CD8-positive, alpha-beta memory T cell (primary cell): ENCODE measurements at places on chromosomes 3 and 15.
A peak's percentile ranks its signal among the peaks of the same experiment; 100 is the strongest.

GRCh38 chr3:18378218-18378617 is 46.9 kb downstream of the SATB1 start:
- no peak for DNase-seq
- no peak overlapping the region for H3K27ac ChIP-seq
- H3K4me1 ChIP-seq: peaks cover 67% of the 10 kb centered on the region
- H3K4me3 ChIP-seq: no peak overlapping the region
- no peaks in the 10 kb centered on the region for H3K27me3 ChIP-seq

DNA sequence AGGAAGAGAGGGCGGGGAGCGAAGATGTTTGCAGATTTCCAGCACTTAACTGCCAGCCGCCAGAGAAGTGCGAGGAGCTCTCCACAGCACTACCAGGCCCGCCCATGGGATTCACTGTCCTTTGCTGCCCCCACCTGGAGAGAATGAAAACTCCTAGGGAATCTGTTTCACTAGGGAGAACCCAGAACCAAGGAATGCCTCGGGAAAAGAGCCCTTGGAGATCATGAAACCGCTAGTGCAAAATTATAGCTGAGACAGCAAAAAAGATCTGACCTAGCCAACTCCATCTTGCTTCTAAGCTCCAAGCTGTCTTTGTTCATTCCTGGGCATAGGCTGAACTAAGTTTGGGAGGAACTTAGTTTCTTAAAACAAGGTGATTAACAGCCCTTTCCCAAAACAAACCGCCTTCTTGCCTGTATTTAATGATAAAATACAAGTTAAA is 82.6 kb upstream of the GCNT3 start:
- peaks cover 9% of the 10 kb centered on the region for H3K4me1 ChIP-seq
- H3K36me3 ChIP-seq: no peaks in the 10 kb centered on the region
- peak; percentile 54 for DNase-seq
- no peak overlapping the region for H3K27ac ChIP-seq
- no peaks in the 10 kb centered on the region for H3K27me3 ChIP-seq
- H3K4me3 ChIP-seq: no peak overlapping the region

DNA sequence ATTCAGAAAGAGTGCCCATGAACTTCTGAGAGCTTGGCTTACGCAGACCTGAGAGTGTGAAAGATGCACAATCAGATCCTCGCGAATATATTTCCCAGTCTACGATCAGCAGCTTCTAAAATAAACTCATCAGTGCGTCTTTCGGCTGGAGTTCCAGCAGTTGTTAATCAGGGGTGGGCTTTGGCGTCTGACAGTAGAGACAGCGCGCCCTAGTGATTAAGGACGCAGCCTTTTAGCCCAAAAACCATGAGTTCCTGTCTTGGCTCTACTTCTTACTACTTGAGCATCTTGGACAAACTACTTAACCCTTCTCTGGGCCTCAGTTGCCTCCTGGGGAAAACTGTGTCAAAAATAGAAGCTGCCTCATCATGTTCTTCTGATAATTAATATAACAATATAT is 15.8 kb upstream of the ARRDC4 start:
- H3K4me1 ChIP-seq: no peaks in the 10 kb centered on the region
- no peak for DNase-seq
- H3K27me3 ChIP-seq: no peaks in the 10 kb centered on the region

DNA sequence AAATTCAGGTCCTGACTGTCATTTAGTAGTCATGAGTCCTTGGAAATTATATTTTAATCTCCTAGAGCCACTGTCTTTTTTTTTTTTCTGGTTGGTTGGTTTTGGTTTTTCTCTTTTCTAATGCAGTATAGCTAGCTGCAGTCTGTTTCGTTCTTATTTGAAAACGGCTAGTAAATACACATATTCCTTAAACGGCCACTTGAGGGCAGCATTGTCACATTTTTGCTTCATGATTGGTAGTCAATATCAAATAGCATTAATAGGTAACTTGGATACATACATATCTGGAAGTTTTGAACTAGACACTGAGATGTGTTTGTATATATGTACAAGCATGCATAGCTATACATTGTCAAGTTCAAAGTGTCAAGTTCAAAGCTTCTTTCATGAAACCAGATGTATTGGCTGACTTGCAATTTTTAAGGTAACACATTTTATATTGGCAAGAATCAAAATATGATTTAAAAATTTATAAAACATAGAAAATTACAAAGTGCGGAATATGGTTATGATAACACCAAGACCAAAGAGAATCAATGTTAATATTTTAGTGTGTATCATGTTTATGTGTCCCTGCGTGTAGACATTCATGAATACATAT is 22.5 kb downstream of the GABRA5 start:
- H3K36me3 ChIP-seq: no peaks in the 10 kb centered on the region
- no peak overlapping the region for H3K4me3 ChIP-seq
- H3K4me1 ChIP-seq: no peaks in the 10 kb centered on the region
- no peaks in the 10 kb centered on the region for H3K27me3 ChIP-seq
- no peak for DNase-seq
- H3K27ac ChIP-seq: no peak overlapping the region

DNA sequence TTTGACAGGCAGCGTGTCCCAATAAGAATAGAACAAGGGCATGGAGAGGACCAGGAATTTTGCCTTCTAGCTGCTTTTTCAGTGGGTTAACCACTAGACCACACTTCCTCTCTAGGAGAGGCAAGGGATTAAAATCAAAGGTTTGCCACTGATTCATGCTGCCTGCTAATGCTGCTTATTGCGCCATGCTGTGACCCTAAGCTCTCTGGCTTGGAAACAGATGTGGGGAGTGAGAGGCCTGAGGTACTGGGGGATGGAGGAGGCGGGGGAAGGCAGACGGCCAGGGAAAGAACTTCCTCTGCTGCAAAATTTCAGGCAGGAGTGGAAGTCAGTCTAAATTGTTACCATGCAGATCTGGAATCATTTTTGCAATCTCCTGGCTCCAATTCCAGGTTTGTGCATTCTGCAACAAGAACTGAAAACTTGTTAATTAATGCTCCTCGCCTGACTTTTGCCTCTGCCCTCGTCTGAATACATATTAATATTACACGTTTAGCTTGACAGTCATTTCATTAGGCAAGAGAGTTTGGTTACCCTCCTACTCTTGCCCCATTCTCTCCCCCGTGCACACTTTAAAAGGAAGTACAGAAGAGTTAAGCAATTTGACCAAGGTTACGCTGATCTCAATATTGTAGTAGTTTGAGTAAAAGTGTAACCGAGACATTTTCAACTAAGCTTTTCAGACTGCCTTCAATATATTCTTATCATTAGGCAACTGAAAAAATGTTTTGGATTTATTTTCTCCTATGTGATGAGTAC is 121.7 kb upstream of the SPRED1 start:
- no peak for DNase-seq
- H3K27ac ChIP-seq: no peak overlapping the region
- H3K27me3 ChIP-seq: no peaks in the 10 kb centered on the region
- H3K36me3 ChIP-seq: no peaks in the 10 kb centered on the region
- no peaks in the 10 kb centered on the region for H3K4me1 ChIP-seq

DNA sequence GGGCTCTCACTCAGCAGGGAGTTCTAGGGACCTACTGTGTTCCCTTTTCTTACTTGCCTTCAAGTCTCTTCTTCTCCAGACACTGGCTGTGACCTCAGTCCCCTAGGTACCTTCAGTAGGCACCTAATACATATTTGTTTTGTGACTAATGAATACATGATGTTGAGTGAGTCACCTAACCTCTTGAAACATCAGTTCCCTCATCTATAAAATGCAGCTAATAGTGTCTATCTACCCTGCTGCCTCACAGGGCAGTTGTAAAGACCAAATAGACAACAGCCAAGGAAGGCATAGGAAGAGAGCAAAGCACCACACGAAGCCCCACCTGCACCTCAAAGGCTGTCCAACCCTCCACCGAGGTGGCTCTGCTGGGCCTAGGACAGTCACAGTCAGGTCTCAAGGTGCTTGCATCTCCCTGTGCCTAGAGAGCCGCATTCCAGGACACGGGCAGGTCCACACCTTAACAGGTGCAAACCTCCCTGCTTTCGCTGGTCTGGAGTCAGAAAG is 29.1 kb downstream of the DAPK2 start:
- no peaks in the 10 kb centered on the region for H3K36me3 ChIP-seq
- no peak for DNase-seq
- no peak overlapping the region for H3K27ac ChIP-seq
- H3K4me3 ChIP-seq: no peak overlapping the region

DNA sequence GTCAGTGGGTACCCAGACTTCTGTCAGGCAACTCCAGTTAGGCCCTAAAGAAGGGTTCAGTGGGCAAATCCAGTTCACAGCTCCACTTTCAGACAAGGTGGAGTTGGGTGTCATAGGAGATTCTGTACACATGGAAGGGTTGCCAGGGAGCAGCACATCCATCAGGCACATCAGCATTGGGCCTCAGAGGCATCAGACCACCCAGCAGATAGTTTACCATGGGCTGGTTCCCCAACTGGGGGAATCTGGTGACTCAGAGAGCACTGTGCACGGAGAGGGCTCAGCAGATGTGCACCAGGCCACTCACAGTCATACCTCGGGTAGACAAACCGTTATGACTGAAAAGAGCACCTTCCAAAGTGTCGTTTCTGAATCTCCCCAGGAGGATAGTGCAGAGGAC is 27.2 kb downstream of the SYNM start:
- no peak overlapping the region for H3K27ac ChIP-seq
- no peaks in the 10 kb centered on the region for H3K27me3 ChIP-seq
- H3K36me3 ChIP-seq: no peaks in the 10 kb centered on the region
- H3K4me1 ChIP-seq: no peaks in the 10 kb centered on the region
- H3K4me3 ChIP-seq: no peak overlapping the region

DNA sequence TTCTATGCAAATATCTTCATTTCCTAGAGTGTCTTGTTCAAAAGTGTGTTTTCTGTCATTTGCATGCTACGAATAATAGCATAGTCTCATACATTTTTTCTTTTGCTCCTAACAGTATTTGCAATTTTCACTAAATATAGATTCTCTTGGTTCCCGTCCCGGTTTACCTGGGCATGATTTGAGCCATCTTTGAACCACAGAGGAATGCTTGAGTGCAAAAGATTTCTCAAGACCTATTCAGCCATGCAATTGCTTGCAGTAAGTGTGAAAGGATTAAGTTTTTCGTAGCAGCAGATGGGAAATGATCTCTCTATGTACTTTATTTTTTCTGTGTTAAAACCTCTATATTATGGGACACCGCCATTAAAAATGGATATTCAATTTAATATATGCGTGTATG is 733.0 kb downstream of the ZPLD1 start:
- H3K4me3 ChIP-seq: no peak overlapping the region
- no peak overlapping the region for H3K27ac ChIP-seq
- H3K27me3 ChIP-seq: no peaks in the 10 kb centered on the region
- no peaks in the 10 kb centered on the region for H3K4me1 ChIP-seq
- no peak for DNase-seq

GRCh38 chr15:98812716-98813446 is 164.5 kb downstream of the IGF1R start:
- no peaks in the 10 kb centered on the region for H3K36me3 ChIP-seq
- DNase-seq: no peak
- H3K27ac ChIP-seq: no peak overlapping the region

- DNase-seq: no peak
- H3K27me3 ChIP-seq: no peaks in the 10 kb centered on the region
- H3K4me3 ChIP-seq: no peak overlapping the region
- peaks cover 7% of the 10 kb centered on the region for H3K36me3 ChIP-seq
These were observed 2.8 kb downstream of the ACTL6A start for GRCh38 chr3:179565496-179565895.

DNA sequence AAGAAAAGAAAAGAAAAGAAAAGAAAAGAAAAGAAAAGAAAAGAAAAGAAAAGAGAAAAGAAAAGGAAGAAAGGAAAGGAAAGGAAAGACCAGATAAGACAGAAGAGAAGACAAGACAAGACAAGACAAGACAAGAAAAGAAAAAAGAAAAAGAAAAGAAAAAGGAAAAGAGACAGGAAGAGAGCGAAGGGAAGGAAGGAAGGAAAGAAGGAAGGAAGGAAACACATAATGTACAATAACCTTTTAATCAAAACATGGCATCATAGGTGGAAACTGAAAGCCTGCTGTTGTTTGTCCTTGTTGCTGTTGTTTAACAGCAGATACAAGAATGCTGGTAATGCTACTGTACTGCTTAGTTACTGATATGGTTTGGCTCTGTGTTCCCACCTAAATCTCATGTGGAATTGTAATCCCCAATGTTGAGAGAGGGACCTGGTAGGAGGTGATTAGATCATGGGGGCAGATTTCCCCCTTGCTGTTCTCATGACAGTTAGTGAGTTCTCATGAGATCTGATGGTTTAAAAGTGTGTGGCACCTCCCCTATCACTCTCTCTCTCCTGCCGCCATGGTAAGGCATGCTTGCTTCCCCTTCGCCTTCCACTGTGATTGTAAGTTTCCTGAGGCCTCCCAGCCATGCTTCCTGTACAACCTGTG is 67.3 kb downstream of the MCF2L2 start:
- H3K36me3 ChIP-seq: no peaks in the 10 kb centered on the region
- no peaks in the 10 kb centered on the region for H3K4me1 ChIP-seq
- no peak overlapping the region for H3K4me3 ChIP-seq
- H3K27me3 ChIP-seq: no peaks in the 10 kb centered on the region

- H3K36me3 ChIP-seq: peaks cover 70% of the 10 kb centered on the region
- no peaks in the 10 kb centered on the region for H3K4me1 ChIP-seq
- H3K27ac ChIP-seq: no peak overlapping the region
- H3K27me3 ChIP-seq: no peaks in the 10 kb centered on the region
These were observed 41.7 kb downstream of the FBXL22 start for GRCh38 chr15:63638839-63639238.

DNA sequence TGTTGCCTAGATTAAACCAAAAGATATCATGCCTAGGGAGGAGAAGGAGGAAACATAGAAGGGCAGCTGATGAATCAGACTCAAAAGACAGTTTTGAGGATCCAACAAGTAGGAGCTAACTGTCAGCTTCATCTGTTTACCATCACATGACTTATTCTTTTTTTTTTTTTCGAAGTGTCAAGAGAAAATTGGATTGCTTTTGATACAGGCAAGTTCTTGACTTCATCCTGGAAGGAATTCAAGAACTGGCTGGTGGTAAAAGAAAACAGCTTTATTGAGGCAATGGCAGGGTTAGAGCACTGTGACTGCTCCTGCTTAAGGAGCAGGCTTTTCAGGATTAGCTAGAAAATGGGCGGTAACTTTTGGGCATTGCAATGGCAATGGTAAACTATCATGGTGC is 227.5 kb upstream of the KCNMB2 start:
- no peaks in the 10 kb centered on the region for H3K27me3 ChIP-seq
- no peak overlapping the region for H3K27ac ChIP-seq
- no peaks in the 10 kb centered on the region for H3K36me3 ChIP-seq
- no peak for DNase-seq
- H3K4me1 ChIP-seq: no peaks in the 10 kb centered on the region

DNA sequence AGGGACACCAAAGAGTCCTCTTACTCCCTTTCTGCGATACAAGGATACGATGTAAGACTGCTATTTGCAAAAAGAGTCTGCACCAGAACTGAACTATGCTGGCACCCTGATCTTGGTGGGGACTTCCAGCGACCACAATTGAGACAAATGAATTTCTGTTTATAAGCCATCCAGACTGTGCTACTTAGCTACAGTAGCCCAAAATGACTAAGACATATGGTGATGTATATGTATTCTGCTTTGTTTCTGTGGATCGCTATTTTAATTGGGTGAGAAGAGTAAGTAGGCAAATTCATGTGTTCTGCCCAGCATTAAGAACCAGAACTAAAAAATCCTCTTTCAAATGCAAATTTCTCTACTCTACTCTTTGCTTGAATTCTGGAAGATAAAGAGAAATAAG is 720.9 kb downstream of the DIPK2A start:
- no peak overlapping the region for H3K27ac ChIP-seq
- no peaks in the 10 kb centered on the region for H3K4me1 ChIP-seq
- no peak overlapping the region for H3K4me3 ChIP-seq
- no peaks in the 10 kb centered on the region for H3K27me3 ChIP-seq
